ENCODE measurements at places on chromosomes 16 and 17. TPM values are rescaled to one million over a fixed set of nuclear protein-coding genes. Genes with fewer than 3 reads are reported as not detected.

Gene CACNA1G
- polyA plus RNA-seq, result 7.8 TPM

Gene FSCN2
- 2.8 TPM for polyA plus RNA-seq

Gene KRTAP1-1
- not detected for polyA plus RNA-seq

DNA sequence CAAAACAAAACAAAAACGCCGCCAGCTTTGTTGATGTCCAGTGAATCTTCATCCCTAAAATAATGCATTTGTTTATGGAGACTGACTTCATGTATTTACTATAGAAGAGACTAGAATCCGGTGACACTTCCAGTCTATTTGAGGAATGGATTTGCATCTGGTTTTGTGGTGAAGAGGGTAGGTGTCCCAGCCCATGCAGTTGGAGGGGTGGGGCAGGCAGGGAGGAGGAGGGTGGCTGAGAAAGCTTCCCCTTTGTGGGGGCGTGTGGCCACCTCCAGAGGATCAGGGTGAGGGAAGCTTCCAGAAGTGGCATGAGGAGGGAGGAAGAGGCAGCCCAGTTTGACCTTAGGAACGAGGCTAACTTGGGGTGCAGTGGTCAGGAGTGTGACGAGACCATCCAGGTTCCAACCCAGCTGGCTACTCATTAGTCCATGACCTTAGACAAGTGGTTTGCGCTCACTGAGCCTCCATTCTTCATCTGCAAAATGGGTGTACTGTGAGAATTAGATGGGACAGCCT is 69.5 kb downstream of the CMIP start:
- no peak for DNase-seq

DNA sequence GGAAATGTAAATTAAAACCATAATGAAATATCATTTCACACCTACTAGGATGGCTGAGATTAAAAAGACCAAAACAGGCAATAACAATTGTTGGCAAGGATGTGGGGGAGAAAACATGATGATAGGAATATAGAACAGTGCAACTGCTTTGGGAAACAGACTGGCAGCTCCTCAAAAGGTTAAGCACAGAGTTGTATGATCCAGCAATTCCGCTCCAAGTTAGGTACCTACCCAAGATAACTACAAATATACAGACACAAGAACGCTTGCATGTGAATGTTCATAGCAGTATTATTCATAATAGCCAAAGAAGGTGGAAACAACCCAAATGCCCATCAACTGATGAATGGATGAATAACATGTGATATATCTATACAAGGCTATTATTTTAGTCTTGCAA is 35.0 kb upstream of the MAP3K14 start:
- no peak for DNase-seq

DNA sequence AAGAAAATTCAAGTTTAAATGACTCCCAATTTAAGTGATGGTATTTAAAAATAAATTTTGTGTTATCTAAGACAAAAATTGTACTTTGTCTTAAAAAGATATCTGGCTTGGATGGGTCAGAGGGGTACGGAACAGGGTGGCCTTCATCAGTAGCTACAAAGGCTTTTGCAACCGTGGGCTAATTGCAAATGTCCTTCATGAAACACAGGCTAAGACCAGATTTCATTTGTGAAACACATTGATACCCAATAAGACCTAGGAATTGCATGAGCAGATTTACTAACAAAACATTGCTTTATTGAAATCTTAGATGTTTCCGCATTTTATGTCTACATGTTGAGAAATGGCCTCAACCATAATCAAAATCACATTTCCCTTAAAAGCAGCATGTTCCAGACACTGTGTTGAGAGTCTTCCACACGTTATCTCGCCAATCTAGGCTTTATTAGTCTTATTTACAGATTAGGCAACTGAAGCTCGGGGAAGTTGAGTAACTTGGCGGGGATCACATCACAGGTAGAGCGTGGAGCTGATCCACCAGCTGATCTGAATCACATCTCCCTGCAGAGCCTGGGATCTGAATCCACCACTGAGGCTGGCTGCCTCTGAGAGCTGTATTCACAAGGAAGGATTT is 21.8 kb downstream of the FBXO39 start:
- no peak for DNase-seq

GRCh38 chr17:73645050-73645871 is 1.0 kb upstream of the SDK2 start:
- DNase-seq, result no peak

- no peak for DNase-seq
These were observed 240.3 kb upstream of the GSE1 start for GRCh38 chr16:85372627-85373372.

- no peak for DNase-seq
These were observed 928.7 kb upstream of the SOX9 start for GRCh38 chr17:71192039-71192555.

- no peak for DNase-seq
These were observed 132.5 kb upstream of the PLCG2 start for GRCh38 chr16:81646561-81646960.

DNA sequence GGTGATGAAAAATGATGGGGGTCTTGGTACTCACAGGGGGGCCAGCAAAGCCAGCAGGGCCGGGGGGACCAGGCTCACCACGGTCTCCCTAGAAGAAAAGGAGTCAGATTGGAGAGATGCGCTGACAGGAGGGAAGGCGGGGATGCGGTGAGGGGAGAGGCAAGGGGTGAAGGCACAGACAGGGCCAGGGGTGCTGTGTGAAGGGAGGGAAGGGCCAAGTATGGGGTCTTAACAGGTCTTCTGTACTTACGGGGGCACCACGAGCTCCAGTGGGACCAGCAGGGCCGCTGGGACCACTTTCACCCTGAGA is 11.2 kb downstream of the COL1A1 start:
- DNase-seq, result no peak

Measured in left renal cortex interstitium (tissue), 4 donors.